ENCODE measurements at places on chromosomes 4 and X.

GRCh38 chrX:97563531-97564133 is 679.9 kb downstream of the RPA4 start:
- no peak for DNase-seq

DNA sequence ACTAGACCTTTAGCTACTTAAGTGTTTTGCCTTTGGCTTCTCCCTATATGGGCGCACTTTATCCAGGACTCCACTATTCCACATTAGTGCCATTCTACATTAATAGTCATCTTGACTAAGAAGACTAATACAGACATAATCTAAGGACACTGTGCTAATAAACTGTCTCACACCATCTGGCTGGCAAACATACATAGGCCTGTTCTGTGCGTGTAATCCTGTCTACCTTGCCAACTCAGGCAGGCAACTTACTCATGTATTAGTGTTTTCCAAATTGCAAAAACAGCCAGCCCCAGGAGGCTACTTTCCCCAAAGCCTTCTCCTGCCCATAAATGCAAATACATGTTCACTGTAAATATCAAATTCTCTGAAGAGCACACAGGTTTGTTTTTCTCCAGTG is 587.3 kb downstream of the TMA16 start:
- no peak for DNase-seq

GRCh38 chrX:9765072-9765736 is 443 bp downstream of the GPR143 start:
- DNase-seq, result no peak

DNA sequence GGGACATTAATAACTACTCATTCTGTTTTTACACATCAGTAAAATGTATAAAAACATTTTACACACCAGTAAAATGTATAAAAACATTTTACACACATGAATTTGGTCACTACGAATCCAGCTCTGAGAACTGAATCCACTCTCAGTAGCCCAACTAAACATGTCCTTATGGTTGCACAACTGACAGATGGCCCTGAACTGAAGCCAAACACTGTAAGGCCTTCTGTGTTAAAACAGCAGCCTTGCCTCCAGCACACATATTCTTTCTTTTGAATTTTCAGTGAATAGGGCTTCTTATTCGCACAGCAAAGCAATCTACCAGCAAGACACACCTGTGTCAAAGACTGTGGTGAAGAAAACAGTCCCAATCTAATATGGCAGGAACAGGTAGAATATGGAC is 169.9 kb upstream of the FMR1 start:
- no peak for DNase-seq

DNA sequence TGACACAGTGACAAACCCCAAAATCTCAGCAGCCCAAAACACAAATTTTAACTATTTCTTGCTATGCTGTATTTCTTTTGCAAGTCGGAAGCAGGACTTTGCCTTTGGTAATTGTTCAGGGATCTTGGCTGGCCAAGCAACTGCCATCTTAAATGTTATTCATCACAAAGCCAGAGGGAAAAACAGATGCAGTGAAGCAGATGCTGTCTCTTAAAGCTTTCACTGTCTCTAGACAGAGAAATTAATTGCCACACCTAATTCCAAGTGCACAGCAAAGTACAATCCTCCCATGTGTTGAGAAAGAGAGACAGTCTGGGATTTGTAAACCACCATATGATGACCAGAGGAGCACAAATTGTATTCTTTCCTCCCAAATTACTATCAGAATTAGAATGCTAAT is 30.0 kb upstream of the GALNT7 start:
- no peak for DNase-seq

DNA sequence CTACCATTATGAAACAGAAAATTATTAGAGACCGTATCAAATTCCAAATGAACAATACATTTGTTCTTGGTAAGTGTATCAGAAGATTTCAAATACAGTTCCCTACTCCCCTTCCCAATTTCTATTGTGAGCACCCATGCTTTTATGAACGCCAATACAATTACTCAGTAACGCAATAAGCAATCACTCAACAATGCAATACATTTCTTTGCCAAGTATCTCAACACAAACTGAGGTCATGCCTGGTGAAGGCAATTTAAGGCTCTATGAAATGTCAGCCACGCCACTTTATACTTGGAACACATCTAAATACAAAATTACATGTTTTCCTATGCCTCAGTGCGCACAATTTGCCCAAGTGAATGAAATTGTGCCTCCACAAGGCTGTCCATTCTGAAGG is 712 bp downstream of the PNPLA4 start:
- DNase-seq, result no peak

DNA sequence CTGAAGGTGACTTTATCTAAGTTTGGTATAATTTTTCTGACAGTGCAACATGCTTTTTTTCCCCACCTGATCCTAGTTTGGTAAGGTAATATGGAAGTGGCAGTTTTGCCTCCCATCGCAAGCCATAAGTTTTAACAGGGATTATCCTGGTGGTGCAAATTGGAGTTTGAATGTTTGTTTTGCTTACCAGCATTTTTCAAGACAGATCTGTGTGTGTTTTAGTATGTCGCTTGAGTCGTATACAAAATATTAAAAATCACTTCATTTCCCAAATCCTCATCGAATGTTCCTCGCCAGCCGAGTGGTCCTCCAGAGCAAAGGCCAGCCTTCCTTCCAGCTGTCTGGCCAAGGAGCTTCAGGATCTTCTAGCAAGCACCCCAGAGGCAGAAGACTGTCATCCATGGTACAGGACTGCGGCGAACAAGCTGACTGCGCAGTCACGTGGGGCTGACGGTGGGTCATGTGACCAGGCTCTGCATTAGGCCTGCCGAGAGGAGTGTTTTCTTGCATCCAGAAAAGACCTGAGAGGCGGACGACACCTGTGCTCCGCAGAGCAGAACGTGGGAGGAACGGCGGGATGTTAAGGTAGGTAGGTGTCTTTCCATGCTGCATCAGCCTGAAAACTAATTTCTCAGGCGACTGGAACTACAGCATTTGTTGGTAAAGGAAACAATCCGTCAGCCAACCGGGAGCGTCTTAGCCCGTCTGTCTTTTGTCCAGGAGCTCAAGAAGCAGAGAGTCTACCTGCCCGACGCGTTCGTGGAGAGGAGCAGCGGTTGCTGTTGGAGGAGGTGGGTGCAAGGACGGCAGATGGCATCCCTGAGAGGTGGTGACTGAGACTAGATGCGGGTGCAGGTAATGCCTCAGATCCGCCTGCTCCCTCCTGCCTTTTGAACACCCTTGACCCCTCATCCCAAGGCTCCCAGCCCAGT is at the start of gene GPRASP3:
Gene GPRASP3 (plus strand): TSS at position 507 of the 932 bp plus-strand sequence. CDS start 28,253 bp downstream, outside the sequence.
- peak; percentile 12 for DNase-seq

GRCh38 chr4:110171971-110172370 is 26.4 kb downstream of the ELOVL6 start:
- DNase-seq, result no peak

DNA sequence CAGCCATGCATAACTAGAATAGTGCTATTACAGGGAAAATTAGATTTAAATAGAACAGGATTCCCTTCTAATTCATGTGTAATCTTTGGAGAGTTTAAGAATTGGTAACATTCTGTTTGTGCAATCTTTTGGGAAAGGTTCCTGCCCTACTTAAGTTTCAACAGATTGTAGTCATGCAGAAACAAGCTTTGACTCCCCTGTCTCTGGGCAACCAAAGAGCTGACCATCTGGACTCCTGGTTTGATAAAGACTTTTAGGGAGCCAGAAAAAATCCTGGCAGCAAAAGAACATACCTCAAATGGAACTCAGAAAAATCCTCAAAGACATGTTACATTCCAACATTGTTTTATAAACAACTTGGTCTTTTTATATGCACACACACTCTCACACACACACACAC is 191.1 kb upstream of the NEIL3 start:
- DNase-seq, result no peak

DNA sequence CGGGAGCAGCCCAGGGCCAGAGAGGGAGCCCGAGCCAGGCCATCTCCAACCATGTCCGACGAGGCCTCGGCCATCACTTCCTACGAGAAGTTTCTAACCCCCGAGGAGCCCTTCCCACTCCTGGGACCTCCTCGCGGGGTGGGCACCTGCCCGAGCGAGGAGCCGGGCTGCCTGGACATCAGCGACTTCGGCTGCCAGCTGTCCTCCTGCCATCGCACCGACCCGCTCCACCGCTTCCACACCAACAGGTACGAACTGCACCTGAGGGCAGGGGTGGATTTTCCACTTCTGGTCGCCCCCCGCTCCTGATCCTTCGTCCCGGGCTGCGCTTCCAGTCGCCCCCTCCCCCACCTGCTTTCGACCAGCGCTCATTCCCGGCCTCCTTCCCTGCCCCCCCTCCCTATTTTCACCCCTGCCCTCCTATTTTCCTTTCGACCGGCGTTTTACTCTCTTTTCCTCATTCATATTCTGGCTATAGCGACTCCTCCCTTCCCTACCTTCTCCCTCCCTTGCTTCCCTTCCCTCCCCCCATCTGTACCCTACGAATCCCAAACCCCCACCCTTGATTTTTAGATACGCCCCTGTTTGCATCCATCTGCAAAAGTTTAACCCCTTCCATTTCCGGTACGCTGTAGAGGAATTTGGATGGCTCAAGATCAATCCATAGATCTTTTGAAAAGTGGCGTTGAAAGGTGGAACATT is 633 bp downstream of the FAM199X start:
- no peak for DNase-seq

DNA sequence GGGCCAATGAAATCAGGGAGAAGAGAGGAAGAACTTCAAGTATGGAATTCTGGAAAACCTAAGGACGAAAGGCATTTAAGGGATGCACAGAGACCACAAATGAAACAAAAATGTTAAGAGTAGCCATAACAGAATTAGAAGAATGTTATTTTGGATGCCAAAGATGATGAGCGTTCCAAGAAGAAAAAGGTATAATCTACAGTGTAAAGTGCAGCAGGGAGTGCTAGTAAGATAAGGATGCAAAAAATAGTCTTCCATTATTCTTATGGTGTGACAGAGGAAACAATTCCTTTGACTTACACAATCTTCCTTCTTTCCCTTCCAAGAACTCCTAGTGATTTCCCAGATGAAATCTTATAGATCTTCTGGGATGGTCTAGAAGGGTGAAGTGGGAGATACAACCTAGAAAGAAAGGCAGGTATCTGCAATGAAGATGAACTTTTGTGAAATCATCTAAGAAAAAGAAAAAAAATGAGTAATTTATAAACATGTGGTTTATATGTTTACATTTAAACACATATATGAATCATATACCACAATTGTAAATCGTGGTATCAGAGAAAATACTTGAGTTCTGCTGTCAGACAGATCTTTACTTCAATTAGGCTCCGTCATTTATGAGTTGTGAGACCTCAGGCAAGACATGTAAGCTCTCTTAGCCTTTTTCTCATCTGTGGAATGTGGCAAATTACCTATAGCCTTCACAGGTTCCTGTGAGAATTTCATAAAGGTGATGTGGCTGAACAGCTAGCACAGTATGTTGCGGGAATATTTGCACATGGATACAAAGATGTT is 8.1 kb downstream of the MORF4L2 start:
- DNase-seq, result no peak

DNA sequence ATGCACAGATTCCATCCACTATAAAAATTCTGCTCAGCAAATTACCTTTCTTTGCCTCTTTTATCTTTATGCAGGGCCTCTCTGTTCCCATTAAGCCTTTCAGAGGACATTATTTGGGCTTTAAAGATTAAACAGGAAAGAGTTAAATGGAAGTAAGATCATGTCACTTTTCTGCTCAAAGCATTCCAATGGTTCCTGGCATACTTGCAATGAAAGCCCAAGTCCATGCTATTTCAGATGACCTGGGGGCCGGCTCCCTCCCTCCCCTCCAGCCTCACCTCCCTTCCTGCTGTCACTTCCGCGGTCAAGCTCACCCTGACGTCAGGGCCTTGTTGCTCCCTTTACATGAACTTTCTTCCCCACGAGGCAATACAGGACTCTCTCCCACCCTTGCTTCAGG is 125.5 kb downstream of the C4orf51 start:
- no peak for DNase-seq

GRCh38 chr4:147842573-147842972 is 110.7 kb downstream of the ARHGAP10 start:
- DNase-seq, result no peak

GRCh38 chrX:107776649-107777535 is 641 bp upstream of the NCBP2L start:
- peak; percentile 44 for DNase-seq

DNA sequence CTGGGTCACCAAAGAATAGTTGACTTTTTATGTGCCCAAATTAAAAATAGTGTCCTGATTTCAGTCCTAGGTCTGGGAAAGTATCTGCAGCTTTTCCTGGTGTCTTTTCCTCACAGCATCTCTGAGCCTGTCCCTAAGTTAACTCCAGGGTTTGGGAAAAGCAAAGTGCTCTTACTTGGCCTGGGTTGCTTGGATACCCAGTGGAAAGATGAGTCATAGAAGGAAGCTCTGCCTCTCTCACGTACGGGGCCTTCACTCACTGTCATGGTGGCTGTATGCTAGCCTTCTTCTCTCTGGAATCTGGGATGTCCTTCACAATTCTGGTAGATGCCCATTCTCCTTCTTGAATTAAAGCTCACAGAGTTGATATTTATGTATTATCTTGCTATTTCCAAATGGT is 607.3 kb downstream of the ANKRD50 start:
- DNase-seq, result no peak

DNA sequence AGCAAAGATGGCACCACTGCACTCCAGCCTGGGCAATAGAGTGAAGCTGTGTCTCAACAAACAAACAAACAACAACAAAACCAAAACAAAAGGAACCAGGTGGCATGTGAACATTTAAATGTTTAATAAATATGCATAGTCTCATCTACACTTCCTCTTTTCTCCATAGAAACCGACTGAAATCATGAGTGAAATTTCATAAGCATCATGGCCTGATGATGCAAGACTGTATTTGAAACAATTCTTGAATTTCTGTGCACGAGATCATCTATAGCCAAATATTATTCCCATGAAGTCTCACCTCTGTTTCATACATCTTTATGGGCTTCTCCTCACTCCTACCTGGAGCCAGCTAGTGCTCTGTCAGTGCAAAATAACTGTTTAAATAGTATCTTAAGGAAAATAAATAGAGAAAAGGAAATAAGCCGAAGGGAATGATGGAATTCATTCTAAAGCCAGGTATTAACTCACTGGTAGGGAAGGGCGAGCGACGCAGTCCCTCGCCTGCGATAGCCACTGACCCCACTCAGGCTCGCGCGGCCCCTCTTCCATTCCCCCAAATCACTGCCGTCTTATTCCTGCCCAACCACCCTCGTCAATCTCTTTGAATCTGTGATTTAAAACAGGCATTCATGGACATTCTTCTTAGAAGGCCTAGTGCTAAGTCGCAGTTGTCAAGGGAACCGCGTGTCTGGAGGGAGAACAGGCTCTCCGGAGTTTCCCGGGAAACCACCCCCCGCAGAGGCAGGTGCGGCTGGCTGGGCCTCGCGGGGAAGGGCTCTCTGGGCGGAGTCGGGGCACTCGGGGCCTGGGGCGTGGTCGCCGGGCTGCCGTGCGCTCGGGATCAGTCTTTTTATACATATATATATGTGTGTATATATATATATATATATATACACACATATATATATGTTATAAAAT is 52.4 kb upstream of the TRIM2 start:
- no peak for DNase-seq
